Ovary (tissue), 10 donors: ENCODE measurements at places on chromosomes 11 and 22.

- no peak for DNase-seq
These were observed 228.1 kb downstream of the TENM4 start for GRCh38 chr11:79212741-79213190.

GRCh38 chr11:128235958-128236357, 351.4 kb downstream of the ETS1 start:
- DNase-seq = no peak

DNA sequence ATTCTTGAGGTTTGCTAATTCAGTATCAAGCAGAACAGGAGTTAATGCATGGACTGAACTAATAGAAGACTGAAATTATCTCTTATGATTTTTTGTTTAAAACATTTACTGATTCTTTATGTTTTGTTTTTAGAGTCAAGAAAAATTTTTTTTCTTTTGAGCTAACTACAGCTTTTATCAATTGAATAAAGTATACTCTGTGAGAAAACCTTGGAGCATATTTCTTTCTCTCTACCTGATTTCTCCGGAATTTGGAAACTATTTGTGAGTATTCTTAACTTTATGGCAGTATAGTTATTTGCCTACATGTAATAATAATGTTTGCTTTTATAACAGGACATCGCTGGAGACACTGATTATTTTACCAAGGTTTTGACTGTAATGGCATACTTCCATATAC, 18.1 kb upstream of the CRTAM start:
- no peak for DNase-seq

- DNase-seq = peak; percentile 20
These were observed 291.8 kb downstream of the MIAT start for GRCh38 chr22:26949193-26949592.

GRCh38 chr11:96647621-96648020, 257.8 kb downstream of the JRKL start:
- DNase-seq = no peak

DNA sequence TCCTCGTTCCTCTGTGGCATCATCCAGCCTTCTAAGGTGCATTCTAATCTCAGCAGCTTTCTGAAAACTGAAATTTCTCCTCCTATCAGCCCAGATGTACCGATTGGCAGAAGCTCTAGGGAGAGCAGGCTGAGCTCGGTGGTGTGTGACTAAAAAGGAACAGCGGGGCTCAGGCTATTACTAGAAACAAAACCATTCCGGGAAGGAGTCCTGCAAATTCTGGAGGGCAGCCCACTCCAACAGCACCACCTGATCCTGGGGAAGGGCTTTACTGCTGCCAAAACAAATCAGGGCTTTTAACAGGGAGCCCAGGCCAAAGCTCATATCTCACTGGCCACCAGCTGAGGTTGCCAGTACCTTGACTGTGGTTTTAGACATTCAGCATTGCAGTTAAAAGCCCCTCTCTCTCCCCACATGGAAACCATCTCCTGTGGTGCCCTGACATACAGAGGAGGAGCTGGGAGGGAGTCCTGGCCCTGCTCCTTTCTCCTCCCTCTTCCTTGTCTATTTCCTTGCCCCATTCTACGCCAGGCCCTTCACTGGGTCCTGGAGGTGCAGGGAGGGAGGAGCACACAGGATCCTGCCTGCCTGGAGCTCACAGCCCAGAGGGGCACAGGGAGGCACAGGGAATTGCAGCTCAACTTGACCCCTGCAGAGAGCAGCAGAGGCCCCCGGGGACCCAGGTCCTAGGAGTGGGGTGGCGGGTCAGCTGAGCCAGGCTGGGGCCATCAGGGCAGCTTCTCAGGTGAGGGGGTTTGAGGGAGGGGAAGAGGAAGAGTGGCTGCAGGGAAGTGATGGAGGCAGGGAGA, 889 bp downstream of the PLAAT4 start:
- DNase-seq = peak; percentile 78

GRCh38 chr22:48579043-48579927, 1248.4 kb downstream of the BRD1 start:
- no peak for DNase-seq

DNA sequence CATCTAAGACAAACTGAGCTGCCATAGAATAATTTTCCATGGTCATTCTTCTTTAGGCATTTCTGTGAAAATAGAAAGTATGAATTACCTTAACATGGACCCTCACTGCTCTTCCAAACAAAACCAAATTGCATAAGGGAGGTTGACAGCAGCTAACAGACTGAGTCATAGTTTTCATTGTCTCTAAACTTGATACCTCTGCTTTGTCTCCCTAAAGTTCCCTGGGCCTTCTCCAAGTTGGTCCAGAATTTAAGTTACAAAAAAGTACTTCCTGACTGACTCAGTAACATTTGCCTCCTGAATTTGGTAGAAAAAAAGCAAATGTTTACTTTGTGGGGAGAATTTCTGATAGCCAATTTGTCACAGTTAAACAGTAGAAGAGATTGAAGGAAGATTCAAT, 3.0 kb downstream of the OR8D1 start:
- DNase-seq = no peak

DNA sequence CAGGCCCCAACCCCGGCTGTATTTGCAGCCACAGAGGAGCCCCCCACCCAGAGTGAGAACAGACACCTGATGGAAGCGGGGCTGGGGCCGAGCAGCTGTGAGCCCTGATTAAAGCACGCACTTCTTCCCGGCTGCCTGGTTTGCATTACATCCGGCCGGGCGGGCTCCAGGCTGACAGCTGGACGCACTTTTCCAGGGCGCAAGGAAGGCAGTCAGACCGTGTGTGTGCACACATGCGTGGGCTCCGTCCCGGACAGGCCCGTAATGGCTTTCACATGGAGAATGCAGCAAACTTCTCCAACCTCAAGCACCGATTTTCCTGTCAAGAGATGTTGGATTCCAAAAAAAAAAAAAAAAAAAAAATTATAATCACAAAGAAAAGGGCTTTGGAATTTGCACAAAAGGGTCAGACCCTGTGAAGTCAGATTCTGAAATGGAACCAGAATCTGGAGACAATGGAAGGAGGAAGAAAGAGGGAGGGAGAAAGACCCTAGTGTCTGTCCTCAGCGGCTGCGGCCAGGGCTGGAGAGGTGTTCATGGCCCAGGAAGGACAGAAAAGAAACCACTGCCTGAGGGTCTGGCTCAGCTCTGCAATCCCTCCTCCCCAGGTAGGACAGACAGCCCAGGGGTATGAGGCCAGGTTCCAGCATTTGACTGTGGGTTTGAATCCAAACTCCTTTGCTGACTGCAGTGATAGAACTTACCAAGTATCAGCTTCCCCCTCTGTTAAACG, 365.5 kb downstream of the MN1 start:
- peak; percentile 78 for DNase-seq

GRCh38 chr11:106624377-106624776, 393.9 kb downstream of the GUCY1A2 start:
- DNase-seq = no peak

- DNase-seq = no peak
These were observed 28.7 kb downstream of the PDGFB start for GRCh38 chr22:39216143-39216490.

- DNase-seq = no peak
These were observed 8.3 kb downstream of the DTX4 start for GRCh38 chr11:59180168-59180776.

DNA sequence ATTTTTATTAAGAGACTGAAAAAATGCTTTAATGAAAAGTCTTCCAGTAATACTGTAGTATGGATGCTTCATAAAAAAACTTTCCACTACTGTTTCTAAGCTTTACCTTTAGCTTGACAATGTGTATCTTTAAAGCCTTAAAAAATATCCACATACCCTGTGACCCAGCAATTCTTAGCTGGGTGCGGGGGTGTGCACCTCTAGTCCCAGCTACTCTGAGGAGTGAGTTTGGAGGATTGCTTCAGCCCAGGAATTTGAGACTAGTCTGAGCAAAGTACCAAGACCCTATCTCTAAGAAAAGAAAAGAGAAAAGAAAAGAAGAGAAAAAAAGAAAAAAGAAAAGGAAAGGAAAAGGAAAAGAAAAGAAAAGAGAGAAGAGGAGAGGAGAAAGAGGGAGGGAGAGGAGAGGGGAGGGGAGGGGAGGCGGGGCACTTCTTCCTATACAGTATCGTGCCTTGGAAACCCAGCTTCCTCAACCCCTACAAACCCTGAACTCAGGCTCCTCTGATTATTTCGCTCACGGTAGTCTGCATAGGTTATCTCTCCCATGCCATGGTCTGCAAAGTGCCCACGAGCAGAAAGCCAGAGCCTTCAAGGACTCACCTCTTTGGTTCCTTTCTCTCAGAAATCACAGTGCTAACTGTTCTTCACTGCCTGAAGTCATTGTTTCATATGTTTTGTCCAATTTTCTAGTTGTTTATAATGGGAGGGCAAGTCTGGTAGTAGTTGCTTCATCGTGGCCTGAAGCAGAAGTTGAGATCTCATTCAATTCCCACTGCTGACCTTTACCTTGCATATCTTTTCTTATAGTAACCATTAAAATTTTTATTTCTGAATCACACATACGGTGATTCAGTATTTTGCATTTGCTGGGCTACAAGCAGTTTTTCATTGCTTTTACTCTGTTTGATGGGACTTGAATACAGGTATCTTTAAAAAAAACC, 82.2 kb downstream of the FAM83F start:
- DNase-seq = no peak

DNA sequence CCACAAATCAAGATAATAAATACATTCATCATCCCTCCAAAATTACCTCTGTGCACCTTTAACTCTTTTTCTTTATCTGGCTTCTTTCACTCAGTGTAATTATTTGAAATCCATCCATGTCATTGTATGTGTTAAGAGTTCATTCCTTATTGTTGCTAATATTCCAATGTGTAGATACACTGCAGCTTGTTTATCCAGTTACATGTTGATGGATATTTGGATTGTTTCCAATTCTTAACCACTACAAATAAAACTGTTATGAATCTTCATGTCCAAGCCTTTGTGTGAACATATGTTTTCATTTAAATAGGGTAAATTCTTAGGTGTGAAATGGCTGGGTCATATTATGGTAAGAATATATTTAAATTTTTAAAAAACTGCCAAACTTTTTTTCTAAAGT, 323.3 kb upstream of the NCAM1 start:
- no peak for DNase-seq

DNA sequence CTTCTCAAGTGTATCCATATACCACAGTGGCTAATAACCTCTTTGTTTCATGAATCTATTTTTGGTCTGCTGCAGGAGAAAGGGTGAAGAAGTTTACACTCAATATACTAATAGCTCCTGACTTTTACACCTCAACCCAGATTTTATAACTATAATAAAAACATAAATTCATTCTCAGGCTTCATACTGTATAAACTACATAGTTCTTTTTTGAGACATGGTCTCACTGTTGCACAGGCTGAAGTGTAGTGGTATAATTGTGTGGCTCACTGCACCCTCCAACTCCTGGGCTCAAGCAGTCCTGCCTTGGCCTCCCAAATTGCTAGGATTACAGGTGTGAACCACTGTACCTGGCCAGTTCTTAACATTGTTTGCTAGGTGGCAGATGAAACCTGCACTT, 17.8 kb upstream of the CCDC179 start:
- DNase-seq = no peak

DNA sequence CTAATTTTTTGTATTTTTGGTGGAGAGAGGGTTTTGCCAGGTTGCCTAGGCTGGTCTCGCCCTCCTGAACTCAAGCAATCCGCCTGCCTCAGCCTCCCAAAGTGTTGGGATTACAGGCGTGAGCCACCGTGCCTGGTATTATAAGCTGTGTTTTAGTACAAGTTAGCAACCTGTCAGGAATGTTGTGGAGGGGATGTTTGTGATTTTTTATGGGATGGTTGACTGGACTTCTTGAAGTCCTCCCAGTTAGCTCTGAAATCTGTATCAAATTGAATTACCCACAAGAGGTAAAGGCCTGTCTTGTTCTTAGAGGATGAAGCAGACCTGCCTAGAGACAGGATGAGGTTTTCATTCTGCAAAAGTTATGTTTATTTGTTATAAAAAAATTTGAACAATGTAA, 34.1 kb upstream of the IL18BP start:
- DNase-seq = no peak

- DNase-seq = no peak
These were observed at the start of gene RANBP1 for GRCh38 chr22:20115691-20116375. Gene RANBP1, plus strand, starts transcription at chr22:20116104. Its CDS starts 81 bp downstream, at chr22:20116185.

- DNase-seq = peak; percentile 69
These were observed at the start of gene IRAG1 for GRCh38 chr11:10693509-10694081. Gene IRAG1, minus strand, starts transcription at chr11:10693755. Its CDS starts 153 bp downstream, at chr11:10693602.

- no peak for DNase-seq
These were observed 25.4 kb downstream of the PI4KA start for GRCh38 chr22:20833225-20833665.
